ENCODE measurements at places on chromosomes 1 and 21.

- peaks cover 31% of the 10 kb centered on the region for H3K4me1 ChIP-seq
- no peak for DNase-seq
- no peaks in the 10 kb centered on the region for H3K27me3 ChIP-seq
- no peak overlapping the region for H3K4me3 ChIP-seq
- H3K27ac ChIP-seq: no peak overlapping the region
Measured at GRCh38 chr1:119626011-119626545, 22.0 kb downstream of the ZNF697 start.

DNA sequence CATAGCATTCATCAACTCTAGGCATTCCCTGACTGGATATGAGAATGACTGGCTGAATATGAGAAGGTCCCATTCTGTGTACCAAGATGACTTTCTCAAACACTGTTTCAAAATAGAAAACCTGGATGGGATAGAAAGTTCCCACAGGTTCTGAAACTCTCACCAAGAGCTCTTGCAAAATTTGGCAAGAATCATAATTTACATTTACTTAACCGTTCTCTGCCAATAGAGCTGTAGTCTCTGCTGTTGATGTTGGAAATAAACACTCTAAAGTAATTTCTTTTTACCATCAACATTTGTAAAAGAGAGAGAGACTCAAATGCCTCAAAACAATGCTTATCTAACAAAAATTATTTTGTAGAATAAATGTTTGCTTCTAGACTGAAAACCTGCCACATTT lies 221.1 kb downstream of the LMO4 start:
- DNase-seq: no peak
- H3K27ac ChIP-seq: no peak overlapping the region
- peaks cover 2% of the 10 kb centered on the region for H3K36me3 ChIP-seq
- no peaks in the 10 kb centered on the region for H3K27me3 ChIP-seq
- no peak overlapping the region for H3K4me3 ChIP-seq

DNA sequence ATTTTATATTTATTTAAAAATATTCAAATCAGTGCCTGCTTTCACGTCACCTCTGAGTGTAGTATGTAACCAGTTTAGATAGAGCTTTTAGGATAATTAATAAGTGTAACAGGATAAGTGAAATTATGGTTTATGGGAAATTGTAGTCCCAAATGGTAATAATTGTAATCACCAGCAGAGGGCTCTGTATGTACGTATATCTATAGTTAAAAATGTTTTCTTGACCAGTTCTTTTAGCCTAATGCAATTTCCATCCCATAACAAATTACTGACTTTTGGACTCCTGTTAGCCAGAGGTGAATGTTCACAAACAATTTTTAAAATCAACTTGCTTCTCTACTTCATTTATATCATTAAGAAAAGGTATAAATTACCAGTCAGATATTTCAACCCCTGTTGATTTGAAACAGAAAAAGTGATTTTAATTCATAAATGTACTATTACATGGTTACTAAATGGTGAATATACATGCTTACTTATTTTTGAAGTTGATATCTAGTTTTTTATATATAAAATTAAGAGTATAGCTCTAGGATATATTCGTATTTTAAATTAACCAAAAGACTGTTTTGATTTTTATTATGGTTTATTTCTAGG lies 25.3 kb downstream of the SLC30A7 start:
- no peaks in the 10 kb centered on the region for H3K4me1 ChIP-seq
- no peak overlapping the region for H3K4me3 ChIP-seq
- no peak for DNase-seq
- H3K27ac ChIP-seq: no peak overlapping the region
- H3K36me3 ChIP-seq: peaks cover 16% of the 10 kb centered on the region

DNA sequence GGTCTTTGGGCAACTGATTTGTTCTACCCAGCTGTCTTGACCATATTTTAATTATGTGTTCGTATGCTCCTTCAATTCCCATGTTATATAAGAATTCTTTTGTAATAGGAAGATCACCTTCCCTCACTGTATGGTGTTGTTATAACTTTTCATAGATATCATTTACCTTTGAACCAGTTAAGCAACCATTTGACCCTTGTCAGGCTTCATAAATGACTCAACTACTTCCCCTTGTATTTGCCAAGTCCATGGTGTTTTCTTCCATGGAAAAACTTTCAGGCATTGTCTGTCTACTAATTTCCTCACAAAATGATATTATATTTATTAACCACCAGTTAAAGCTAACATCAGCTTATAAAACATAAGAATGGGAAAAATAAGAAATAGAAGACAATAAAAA lies 5.1 kb downstream of the BPNT1 start:
- H3K4me1 ChIP-seq: no peaks in the 10 kb centered on the region
- no peak overlapping the region for H3K27ac ChIP-seq
- H3K4me3 ChIP-seq: no peak overlapping the region
- H3K36me3 ChIP-seq: peaks cover 17% of the 10 kb centered on the region

DNA sequence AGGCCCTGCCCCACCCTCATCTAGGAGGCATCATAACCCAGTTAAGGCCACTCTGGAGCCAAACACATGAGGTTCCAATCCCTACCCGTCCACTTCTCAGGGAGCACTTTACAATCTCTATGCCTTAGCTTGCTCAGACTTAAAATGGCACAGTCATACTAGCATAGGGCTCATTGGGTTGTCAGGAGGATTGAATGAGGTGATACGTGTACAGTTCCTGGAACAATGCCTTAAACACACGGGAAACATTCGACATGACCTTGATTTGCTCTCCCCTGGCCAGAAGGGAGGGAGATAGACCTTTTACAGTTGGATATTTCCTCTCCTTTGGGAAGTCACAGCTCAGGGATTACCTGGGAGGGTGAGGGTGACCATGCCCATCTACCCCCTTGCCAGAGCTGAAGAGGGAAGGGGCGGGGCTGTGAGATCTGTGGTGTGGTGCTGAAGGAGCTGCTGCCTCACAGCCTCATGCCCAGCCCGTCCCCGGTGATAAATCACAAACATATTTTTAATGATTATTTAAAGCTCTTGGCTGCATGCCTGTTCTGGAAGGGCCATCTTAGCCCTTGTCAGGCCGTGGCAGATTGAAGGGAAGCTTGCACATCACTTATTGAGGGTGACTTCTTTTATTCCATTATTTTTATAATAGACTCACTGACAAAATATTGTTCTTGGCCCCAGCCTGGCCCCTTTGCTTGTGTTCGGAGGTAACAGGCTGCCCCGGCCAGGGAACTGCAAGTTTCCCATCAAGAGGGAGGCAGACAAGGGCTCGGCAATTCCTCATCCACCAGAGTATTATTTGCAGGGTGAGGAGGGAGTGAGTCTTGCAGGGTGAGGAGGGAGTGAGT lies 83.4 kb downstream of the FOXD2 start:
- H3K36me3 ChIP-seq: no peaks in the 10 kb centered on the region
- peaks cover 11% of the 10 kb centered on the region for H3K4me1 ChIP-seq
- H3K27ac ChIP-seq: no peak overlapping the region
- DNase-seq: no peak
